Left cardiac atrium (tissue), 4 donors: ENCODE measurements at places on chromosomes 4 and X. TPM values are rescaled to one million over a fixed set of nuclear protein-coding genes. Genes with fewer than 3 reads are reported as not detected.

DNA sequence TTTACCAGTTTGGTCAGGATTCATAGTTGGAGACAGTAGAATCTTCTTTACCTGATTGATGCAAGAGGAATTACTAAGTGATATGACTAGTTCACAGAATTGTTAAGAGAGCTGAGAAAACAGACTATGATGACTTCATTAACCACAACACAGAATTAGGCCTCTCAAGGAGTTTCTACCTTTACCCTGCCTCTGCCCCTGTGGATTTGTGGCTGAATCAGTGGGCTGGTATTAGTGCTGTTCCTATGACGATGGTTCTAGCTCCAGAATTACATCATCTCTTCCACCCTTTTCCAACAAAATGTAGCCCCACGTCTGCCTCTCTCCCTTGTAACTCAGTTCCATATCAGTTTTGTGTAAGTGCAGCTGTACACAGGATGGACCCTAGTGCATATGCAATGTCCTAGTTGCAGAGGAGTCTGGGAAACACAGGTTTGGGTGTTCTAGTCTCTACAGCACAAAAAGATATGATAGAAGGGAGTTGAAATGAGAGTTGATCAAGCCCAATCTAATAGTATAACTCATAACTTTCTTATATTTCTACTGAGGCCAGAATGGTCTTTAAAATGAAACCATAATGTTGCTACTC is 99.3 kb downstream of the ANXA5 start:
- DNase-seq, result no peak

DNA sequence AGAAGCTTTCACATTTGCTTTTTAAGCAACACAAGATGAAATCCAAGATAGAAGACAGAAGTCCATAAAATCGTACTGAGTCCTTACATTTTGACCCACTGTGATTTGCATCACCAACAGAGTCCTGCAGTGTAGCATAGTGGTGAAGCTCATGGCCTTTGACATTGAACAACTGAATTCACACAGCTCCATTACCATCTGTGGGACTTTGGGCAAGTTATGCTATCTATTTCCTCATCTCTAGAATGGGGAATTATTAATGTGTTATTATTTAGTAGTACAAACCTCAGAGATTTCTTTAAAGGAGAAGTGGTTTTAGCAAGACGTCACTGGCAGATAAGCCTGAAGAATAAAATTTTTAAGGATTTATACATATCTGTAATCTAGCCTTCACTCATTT is 10.7 kb downstream of the GPRIN3 start:
- no peak for DNase-seq

- no peak for DNase-seq
These were observed 12.4 kb upstream of the FRYL start for GRCh38 chr4:48792348-48793006.

DNA sequence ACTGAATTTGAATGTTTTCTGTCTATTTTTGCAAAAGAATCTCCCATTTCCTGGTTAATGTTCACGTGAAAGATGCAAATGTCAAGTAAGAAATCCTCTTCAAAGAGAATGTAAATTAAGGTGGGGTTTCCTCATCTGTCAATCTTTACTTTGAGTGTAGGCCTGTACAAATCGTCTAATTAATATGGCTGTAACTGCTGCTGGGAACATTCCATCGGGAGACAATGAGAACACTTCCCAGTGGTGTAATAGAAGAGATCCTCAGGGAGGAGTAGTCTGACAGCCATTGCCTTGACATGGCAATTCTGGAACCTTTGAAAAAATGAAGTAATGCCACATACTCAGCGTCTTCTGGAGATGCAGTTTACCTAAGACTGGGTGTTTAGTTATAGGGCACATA is 3.7 kb downstream of the EREG start:
- DNase-seq, result no peak

GRCh38 chrX:11334165-11334564 is 41.0 kb downstream of the AMELX start:
- DNase-seq, result no peak

- no peak for DNase-seq
These were observed 24.4 kb upstream of the JAKMIP1 start for GRCh38 chr4:6224735-6225134.

The BLOC1S4 gene
- 10.6 TPM for total RNA-seq

DNA sequence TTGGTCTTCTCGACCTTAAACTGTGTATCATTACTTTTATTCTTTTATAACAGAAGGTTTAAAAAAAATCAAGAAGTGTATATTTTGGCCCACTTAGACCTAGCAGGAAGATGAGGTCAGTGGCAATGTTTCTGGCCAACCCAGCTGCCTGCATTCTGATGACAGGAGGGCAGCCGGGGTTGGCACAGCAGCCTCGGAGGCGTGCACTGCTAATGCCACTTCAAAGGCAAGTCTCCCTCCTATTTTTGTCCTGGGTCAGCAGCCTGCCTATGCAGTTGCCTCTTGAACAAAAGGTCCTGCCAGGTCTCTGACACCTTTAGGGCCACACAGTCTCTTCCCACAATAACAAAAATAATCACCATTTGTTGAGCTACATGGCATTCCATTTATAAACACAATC is 89.4 kb upstream of the MYOZ2 start:
- DNase-seq, result peak; percentile 82

DNA sequence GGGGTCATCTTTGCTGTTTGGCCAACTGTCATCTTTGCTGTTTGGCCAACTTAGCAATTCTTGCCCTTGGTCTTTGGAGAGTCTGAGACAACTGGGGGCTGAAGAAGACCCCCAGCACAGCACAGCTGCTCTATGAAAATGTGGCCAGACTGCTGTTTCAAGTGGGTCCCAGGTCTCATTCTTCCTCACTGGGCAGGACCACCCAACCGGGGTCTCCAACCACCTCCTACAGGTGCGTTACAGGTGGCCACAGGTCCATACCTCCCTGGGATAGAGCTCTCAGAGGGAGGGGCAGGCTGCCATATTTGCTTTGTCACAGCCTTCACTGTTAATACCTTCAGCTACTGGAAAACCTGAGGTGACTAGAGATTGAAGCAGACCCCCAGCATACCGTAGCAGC is 82.1 kb upstream of the TCEAL2 start:
- DNase-seq, result no peak

The PLS3 gene
- total RNA-seq, result 57.0 TPM

DNA sequence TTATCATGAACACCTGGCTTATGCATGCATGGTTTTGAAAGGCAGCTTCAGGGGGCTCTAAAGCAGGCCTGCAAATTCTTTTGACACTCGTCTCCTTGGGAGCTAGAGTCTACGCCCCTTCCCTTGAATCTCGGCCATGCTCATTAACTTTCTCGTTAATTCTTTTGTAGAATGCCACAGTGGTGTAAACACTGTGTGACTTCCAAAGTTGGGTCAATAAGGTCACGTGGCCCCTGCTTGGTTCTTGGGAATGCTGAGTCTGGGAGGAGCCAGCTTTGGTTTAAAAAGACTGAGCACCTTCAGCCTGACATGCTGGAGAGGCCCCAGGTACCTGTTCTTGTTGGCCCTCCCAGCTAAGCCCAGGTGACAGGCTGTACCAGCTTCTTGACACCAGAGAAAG is 228.4 kb downstream of the DHRSX start:
- no peak for DNase-seq

- no peak for DNase-seq
These were observed 170.4 kb upstream of the BCOR start for GRCh38 chrX:40268188-40268520.

DNA sequence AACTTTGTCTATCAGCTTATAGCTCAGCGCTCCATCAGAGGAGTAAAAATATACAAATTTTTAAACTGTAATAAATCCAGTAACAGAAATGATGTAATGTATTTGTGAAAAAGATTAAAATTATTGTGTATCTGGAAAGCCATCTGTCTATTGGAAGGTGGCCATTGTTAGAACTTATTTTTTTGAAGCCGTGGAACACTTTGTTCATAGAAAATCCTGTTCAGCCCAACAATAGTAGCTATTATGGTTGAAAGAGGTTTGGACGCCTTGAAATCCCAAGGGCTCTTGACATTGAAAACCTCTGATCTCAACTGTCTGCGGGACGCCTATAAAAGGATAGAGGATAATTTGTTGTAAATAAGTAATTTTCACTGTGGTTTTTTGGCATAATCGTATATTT is 98.3 kb downstream of the RAPGEF2 start:
- DNase-seq, result no peak

DNA sequence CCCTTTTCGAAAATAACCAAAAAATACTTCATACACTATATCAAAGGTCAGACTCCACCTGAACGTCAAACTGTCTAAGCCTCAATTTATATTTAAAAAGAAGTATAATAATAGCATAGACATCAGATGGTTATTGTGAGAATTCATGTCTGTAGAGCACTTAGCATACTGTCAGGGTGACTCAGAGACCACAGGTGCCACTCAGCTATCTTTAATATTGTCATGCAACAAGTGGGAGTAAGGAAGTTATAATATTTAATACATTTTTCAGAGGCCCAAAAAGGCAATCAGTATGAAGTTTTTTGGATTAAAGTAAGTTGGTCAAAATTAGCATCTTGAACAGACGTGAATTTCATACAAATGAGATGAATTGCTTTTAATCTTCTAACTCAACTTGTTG is 93.3 kb downstream of the PHOX2B start:
- DNase-seq, result no peak

DNA sequence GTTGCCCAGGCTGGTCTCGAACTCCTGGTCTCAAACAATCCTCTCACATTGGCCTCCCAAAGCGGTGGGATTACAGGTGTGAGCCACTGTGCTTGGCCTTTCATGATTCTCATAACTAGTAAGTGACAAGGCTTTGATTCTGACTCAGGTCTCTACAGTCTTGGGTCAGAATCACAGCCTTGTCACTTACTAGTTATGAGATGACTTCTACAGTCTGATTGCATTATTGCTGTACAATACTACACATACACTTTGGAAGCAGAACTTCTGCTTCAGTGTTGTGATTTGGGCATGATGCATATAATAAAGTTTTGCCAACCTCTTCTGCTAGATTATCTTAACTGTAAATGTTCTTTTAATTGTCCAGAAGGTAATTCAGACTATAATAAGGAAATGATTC is 123.3 kb downstream of the KDM6A start:
- DNase-seq, result no peak

The GPC4 gene
- 15.0 TPM for total RNA-seq

DNA sequence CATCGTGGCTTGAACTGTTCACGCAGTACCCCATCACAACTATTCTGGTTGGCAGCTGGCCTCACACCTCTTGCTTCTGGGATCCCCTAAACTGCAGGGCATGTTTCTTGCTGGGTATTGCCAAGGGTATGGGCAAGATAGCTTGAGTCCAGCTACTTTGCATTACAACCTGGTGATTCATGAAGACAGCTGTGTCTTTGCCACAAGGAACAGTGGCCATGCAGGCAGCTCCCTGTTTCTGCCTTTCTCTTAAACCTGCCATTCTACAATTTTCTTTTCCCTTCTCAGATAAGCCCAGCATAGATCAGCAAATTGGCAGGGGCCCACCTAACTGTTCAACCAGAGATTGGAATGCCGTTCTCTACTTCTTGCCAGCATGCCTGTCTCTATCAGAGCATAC is 42.8 kb downstream of the TENM3 start:
- no peak for DNase-seq

The XK gene
- total RNA-seq, result 4.4 TPM

DNA sequence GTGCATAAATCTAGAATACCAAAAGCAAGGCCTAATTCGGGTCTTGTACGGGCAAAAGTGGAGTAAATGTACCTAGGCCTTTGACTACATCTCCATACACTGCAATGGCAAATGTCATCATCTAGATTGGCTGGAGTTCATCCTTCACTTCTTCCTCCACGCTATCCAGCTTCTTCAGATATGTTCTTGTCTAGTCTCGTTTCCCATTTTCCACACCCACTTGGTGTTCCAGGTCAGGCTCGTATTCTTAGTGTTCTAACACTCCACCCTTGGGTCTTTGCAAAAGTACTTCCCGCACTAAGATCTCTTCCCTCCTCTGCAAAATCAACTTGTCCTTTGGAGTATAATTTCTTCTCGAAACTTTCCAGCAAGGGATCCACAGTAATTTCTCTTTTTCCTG is 1.4 kb downstream of the COQ2 start:
- no peak for DNase-seq

GRCh38 chr4:77742054-77742453 is 77.1 kb downstream of the CNOT6L start:
- DNase-seq, result no peak

DNA sequence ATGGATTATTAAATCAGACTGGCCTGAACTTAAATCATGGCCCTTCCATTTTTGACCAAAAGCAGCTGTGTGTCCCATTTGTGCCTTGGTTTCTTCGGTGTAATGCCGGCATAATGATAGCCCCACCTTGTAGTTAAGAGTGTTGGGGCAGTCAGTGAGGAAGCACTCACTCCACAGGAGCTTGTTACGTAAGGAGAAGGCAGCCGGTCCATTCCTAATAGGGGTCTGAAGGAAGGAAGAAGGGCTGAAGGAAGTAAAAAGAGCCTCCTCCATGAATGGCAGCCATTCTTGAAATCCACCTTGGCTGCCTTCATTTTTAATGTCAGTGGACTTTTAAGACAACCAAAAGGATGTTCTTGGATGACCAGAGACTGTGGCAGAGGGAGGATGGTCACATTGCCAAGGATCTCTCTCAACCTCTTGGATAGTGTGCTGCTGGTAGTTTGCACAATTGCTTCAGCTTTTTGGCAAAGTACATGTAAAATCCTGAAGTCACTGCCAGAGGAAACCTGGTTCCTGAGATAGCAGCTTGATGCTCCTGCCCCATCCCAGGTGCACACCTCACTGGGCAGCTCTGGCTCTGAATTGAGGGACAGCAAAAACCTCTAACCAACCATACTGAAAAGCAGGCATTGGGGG is 113.5 kb downstream of the PTTG2 start:
- no peak for DNase-seq

DNA sequence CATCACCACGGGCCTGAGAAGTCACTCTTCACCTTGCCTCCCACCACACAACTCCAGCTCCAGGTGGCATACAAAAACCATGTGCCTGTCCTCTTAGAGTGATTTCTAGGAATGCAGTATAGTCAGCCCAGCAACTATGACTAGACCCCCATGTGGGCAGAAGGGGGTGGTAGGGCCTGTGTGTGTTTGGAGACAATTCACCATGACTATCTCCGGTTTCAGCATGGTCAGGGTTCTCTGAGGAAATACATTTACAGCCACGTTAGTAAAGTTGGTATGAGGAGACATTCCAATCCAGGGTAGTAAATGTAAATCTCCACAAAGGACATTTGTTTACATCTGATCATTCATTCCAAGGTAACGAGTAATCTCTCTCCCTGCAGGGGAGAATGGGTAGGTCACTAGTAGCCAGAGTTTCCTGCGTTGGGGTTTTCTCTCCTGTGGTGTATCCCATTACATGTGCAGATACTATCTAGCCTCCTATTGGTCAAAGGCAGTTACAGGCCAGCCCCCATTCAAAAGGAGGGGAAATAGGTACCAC is 4.2 kb upstream of the MTMR1 start:
- DNase-seq, result no peak

- DNase-seq, result peak; percentile 45
These were observed 1.2 kb downstream of the PROM1 start for GRCh38 chr4:16082426-16083240.

GRCh38 chrX:72131317-72132294 is at the start of gene RTL5:
TSS of gene RTL5 (minus strand) at chrX:72131915.
- peak; percentile 90 for DNase-seq

- peak; percentile 27 for DNase-seq
These were observed 215.3 kb upstream of the CTSO start for GRCh38 chr4:156169011-156169410.
